ENCODE measurements at places on chromosomes 3 and 15.
A peak's percentile ranks its signal among the peaks of the same experiment; 100 is the strongest.

DNA sequence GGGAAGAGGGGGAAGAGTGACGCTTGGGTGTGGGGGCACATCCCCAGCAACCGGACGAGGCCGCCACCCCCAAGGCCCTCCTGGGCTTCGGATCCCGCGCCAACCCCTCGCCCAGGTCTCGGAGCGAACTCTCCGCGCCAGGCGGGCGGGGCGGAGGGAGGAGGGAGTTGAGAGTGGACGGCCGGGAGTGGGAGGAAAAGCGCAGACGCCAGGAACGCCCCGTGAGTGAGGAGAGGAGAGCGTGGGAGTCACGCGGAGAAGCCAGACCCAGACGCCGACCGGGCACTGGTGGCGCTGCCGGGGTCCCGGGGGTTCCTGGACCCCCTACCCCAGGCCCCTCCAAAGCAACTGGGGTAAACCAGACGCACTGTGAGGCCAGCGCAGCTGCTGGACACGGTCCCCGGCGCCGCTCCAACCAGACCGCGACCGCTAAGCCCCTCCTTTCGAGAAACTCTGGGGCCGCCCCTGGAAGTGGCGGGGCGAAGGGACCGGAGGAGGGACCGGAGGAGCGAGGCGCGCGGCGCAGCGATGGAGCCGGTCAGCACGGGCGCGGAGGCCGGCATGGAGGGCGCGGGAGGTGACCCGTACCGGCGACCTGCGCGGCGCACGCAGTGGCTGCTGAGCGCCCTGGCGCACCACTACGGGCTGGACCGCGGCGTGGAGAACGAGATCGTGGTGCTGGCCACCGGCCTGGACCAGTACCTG, at the start of gene EFCC1:
EFCC1 (plus strand) TSS at position 204 of the 705 bp plus-strand sequence; CDS start at position 529, 325 bp downstream.
- peak; percentile 75 for DNase-seq

GRCh38 chr3:85304360-85304964, 345.7 kb downstream of the CADM2 start:
- no peak for DNase-seq

DNA sequence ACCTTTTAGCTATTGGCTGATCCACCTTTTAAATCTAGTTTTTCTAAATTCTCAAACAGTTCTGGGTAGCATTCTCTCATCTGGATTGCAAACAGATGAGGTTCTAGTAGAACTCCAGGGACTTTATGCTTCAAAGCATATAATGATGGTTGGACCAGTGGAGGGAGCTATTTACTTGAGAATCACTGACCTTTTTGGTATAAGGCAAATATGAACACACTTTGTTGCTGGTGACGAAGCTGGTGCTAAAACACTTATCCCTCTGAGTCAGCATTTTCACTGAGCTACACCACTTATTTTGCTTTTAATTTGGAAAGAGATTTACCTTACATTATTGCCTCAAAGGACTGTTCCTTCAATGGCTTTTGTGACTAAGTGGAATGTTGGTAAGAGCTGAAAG, 58.6 kb upstream of the SLITRK3 start:
- no peak for DNase-seq

GRCh38 chr15:95444860-95445259, 885.6 kb upstream of the NR2F2 start:
- DNase-seq, result no peak

DNA sequence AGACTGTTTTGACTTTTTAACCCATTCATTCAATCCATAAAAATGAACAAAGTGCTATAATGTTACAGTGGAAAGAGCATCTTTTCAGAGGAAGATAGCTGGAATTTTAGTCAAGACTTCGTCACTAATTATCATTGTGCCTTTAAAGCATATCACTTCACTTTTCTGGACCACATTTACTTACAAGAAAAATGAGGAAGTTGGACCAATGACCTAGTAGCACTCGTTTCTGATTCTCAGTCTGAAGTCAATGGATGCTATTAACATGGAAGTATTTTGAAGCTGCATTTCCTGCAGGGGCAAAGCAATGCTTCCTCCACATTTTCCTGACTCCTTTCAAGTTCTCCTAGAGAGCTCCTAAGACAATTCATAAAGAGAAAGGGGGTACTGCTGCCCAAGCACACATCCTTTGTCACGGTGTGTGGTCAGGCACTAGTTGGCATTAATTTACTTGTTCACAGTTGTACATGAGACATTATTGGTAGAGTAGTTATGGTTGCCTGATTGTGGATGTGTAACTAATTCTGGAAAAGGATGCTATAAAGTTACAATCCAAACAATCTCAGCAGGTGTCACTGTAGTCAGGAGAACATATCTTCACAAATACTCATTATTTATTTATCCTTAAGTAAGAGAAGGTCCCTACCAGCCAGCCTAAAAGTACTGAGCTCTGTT, 1049.1 kb downstream of the FHIT start:
- DNase-seq, result no peak

DNA sequence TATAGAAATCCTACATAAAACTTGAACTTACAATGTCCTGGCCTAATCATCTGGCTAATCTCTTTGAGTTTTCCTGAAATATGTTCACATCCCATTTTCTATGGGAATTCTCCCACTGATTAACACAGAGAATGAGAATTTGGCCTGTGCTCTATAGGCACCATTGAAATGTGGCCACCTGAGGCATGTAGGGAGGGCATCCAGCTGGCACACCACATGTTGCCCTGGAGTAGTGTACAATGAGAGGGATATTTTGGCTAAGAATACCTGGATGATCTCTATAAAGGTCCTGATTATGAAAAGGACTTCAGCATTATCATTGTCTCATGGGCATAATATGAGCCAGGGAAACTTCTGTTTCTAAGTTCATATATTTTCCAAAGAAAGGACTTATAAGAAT, 324.0 kb downstream of the ZBTB20 start:
- DNase-seq, result no peak

- no peak for DNase-seq
Observed at GRCh38 chr15:80837006-80837405, 57.8 kb downstream of the CEMIP start.

DNA sequence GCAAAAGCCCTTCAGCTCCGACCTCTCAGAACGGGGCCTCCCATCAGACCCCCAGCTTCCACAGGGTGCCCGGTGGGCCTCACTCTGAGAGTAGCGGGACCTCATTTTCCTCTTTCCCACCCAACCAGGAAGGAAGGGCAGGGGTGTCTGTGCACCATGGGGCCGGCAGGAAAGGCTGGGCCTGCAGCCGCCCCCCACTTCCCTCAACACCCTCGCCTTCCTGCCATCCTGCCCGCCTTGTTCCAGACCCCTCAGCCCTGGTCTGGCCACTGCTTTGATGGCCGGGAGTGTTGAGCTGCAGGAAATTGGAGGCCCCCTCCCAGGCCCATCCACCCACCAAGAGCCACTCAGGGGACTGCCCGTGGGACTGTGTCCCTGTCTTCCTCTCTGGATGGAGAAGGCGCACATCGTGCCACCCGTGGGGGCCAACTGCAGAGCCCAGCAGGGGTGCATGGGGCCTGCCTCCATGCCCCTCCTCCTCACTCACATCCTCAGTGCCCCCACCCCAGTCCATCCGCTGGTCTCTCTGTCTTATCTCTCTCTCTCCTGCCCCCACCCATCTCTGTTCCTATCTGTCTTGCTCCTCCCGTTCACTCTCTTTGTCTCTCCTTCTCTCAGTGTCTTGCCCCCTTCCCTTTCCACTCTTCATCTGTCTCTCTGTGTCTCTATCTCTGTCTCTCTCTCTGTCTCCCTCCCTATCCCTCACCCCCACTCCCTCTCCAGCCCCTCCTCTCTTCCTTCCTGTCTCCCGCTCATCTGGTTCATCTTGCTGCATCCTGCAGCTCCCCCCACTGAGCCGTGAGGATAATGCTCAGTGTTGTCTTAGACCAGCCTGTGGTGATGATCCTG, 1.8 kb upstream of the PLXND1 start:
- no peak for DNase-seq

GRCh38 chr3:17088602-17089313, 204.0 kb downstream of the PLCL2 start:
- DNase-seq, result no peak
